ENCODE measurements at places on chromosomes 3 and 15. TPM values are rescaled to one million over a fixed set of nuclear protein-coding genes. Genes with fewer than 3 reads are reported as not detected.

Gene VGLL3
- total RNA-seq: not detected

Gene ENTPD3
- total RNA-seq: not detected

Gene SEMA6D
- not detected for total RNA-seq

Gene LSAMP
- total RNA-seq: not detected

Gene ANKUB1
- total RNA-seq: not detected

Gene SGO1
- total RNA-seq: 36.2 TPM

Gene IL17RB
- 0.15 TPM for total RNA-seq

Gene C3orf80
- not detected for total RNA-seq

Gene GRM2
- total RNA-seq: 0.07 TPM

Gene CCDC80
- not detected for total RNA-seq

Gene MUSTN1
- 0.57 TPM for total RNA-seq

Gene KCNAB1
- total RNA-seq: not detected

Gene C3orf20
- total RNA-seq: 0.17 TPM

Gene VIPR1
- total RNA-seq: 8.4 TPM

Gene GOLGA8O
- not detected for total RNA-seq

Gene PDZRN3
- not detected for total RNA-seq

All from activated naive CD4-positive, alpha-beta T cell treated with anti-CD3 and anti-CD28 coated beads for 36 hours (primary cell).